Stimulated activated CD4-positive, alpha-beta T cell treated with anti-CD3 and anti-CD28 coated beads, Interleukin-15, amount 100 ng/mL, for 48 hours (primary cell): ENCODE measurements at places on chromosomes 1 and 21.

DNA sequence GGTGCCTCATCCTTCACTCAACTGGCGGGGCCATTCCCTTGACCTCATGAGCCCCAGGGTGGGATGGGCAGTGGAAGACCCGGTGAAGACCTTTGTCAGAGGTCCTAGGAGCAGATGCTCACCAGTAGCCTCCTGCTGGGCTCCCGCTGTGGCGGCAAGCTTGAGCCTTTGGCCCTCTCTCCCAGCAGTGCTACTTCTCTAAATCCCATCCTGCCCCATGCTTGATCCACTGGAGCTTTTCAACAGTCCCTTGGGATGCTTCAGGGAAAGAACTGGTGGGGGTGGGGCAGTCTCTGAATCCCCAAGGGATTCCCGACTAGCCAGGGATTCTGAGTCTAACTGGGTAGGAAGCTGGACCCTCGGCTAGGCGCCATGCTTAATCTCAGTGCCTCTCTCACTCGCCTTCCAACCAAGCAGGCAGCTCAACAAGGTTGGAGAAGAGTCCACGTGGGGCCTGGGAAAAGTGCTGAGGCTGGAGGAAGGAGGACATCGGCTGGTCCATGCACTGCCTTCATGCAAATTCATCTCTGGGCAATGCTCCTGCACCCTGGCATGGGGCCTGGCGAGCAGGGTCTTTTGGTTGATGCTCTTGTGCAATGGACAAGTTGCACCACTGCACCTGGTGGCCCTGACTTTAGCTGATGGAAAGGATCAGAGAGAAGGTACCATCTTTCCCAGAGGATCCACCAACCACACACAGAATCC is 190.3 kb downstream of the GRIK3 start:
- no peak for DNase-seq

- no peak for DNase-seq
Observed at GRCh38 chr1:62111084-62111483, 83.6 kb upstream of the L1TD1 start.

- no peak for DNase-seq
Observed at GRCh38 chr21:38819719-38820159, 14.0 kb downstream of the ETS2 start.

- peak; percentile 37 for DNase-seq
Observed at GRCh38 chr1:181099152-181100014, 10.9 kb downstream of the IER5 start.
